ENCODE measurements at places on chromosomes 13 and 19. TPM values are rescaled to one million over a fixed set of nuclear protein-coding genes. Genes with fewer than 3 reads are reported as not detected.

DNA sequence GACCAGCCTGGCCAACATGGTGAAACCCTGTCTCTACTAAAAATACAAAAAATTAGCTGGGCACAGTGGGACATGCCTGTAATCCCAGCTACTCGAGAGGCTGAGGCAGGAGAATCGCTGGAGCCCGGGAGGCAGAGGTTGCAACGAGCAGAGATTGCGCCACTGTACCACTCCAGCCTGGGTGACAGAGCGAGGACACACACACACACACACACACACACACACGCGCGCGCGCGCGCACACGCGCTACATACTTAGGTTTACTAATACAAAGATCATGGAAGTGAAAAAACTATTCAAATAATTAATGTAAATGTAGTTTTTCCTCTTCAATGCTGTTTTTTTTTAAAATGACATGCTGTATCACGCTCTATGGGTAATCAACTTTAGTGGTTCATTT is 58.5 kb upstream of the ZDHHC20 start:
- no peak for DNase-seq
- H3K36me3 ChIP-seq, result peaks cover 1% of the 10 kb centered on the region
- H3K27ac ChIP-seq, result no peak overlapping the region
- no peaks in the 10 kb centered on the region for H3K4me1 ChIP-seq

- no peak for DNase-seq
- H3K27ac ChIP-seq, result no peak overlapping the region
- H3K4me1 ChIP-seq, result no peaks in the 10 kb centered on the region
- H3K36me3 ChIP-seq, result no peaks in the 10 kb centered on the region
- no peak overlapping the region for H3K4me3 ChIP-seq
Observed at GRCh38 chr19:51820011-51820410, 25.1 kb downstream of the FPR3 start.

DNA sequence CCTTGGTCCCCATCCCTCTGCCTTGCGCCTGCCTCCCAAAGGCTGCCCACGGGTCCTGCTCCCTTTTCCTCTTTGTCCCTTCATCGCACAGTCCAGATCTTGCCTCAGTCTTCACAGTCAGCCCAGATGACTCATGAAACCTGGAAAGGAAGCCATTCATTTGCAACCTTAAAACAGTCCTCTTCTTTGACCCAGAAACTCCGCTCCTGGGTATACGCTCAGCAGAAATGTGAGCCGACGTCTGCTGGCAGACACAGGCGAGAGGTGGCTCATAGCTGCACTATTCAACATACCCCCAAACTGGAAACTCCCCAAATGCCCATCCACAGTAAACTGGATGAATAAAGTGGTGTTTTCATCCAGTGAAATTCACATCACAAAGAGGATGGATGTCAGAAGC is 13.6 kb upstream of the PEPD start:
- no peak overlapping the region for H3K4me3 ChIP-seq
- no peaks in the 10 kb centered on the region for H3K27me3 ChIP-seq
- no peak for DNase-seq
- H3K4me1 ChIP-seq, result no peaks in the 10 kb centered on the region
- H3K36me3 ChIP-seq, result no peaks in the 10 kb centered on the region

DNA sequence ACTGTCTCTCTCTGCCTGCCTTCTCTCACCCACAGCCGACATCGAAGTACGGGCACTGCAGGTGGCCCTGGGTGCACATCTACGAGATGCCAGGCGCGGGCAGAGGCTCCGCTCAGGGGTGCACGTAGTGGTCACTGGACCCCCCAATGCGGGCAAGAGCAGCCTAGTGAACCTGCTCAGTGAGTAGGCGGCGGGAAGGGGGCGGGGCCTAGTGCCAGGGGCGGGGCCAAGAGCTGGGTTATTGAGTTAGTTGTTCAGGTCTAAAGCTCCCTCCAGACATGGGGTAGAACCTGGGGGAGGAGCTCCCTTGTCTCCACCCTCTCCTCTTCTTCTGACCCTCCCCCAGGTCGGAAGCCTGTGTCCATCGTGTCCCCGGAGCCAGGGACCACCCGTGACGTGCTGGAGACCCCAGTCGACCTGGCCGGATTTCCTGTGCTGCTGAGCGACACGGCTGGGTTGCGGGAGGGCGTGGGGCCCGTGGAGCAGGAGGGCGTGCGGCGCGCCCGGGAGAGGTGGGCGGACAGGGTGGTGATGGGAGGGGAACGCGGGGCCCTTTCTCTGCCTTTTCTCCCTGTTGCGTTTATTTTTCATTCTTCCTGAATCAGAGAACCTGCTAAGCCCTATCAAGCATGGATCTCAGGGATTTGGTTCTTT is 1.9 kb downstream of the GTPBP3 start:
- H3K27me3 ChIP-seq, result no peaks in the 10 kb centered on the region
- no peak overlapping the region for H3K4me3 ChIP-seq
- no peak overlapping the region for H3K27ac ChIP-seq
- H3K36me3 ChIP-seq, result no peaks in the 10 kb centered on the region
- peaks cover 27% of the 10 kb centered on the region for H3K4me1 ChIP-seq

GRCh38 chr19:11578258-11579142 is 1.1 kb upstream of the ACP5 start:
- peaks cover 31% of the 10 kb centered on the region for H3K4me1 ChIP-seq
- H3K27me3 ChIP-seq, result no peaks in the 10 kb centered on the region
- H3K4me3 ChIP-seq, result no peak overlapping the region
- H3K36me3 ChIP-seq, result no peaks in the 10 kb centered on the region

DNA sequence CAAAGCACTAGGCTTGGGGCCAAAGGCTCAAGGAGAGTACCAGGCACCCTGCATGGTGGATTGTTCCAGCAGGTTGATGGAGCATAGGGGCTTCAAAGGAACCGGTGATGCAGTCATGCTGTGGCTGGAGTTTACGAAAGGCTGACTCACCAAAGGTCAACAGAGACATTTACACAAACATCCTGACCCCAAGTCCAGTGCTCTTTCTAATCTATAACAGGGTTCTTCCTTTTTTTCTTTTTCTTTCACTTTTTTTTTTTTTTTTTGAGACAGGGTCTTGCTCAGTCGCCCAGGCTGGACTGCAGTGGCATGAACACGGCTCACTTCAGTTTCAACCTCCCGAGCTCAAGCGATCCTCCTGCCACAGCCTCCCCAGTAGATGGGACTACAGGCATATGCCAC is 35.6 kb upstream of the TPTE2 start:
- DNase-seq, result no peak
- H3K27me3 ChIP-seq, result no peaks in the 10 kb centered on the region
- no peak overlapping the region for H3K4me3 ChIP-seq

GRCh38 chr13:27922883-27923612 is 3.2 kb downstream of the PDX1 start:
- peaks cover 30% of the 10 kb centered on the region for H3K4me1 ChIP-seq
- H3K27me3 ChIP-seq, result no peaks in the 10 kb centered on the region
- H3K36me3 ChIP-seq, result no peaks in the 10 kb centered on the region
- H3K4me3 ChIP-seq, result no peak overlapping the region
- peak; percentile 22 for DNase-seq
- H3K27ac ChIP-seq, result peak overlapping the region; percentile 90

GRCh38 chr19:13926715-13927114 is 11.5 kb downstream of the PODNL1 start:
- H3K27me3 ChIP-seq, result no peaks in the 10 kb centered on the region
- no peak overlapping the region for H3K27ac ChIP-seq
- H3K4me3 ChIP-seq, result no peak overlapping the region
- no peak for DNase-seq
- peaks cover 4% of the 10 kb centered on the region for H3K36me3 ChIP-seq
- H3K4me1 ChIP-seq, result no peaks in the 10 kb centered on the region

- H3K36me3 ChIP-seq, result no peaks in the 10 kb centered on the region
- no peak overlapping the region for H3K27ac ChIP-seq
- no peaks in the 10 kb centered on the region for H3K4me1 ChIP-seq
Observed at GRCh38 chr13:108943842-108944241, 314.4 kb downstream of the MYO16 start.

DNA sequence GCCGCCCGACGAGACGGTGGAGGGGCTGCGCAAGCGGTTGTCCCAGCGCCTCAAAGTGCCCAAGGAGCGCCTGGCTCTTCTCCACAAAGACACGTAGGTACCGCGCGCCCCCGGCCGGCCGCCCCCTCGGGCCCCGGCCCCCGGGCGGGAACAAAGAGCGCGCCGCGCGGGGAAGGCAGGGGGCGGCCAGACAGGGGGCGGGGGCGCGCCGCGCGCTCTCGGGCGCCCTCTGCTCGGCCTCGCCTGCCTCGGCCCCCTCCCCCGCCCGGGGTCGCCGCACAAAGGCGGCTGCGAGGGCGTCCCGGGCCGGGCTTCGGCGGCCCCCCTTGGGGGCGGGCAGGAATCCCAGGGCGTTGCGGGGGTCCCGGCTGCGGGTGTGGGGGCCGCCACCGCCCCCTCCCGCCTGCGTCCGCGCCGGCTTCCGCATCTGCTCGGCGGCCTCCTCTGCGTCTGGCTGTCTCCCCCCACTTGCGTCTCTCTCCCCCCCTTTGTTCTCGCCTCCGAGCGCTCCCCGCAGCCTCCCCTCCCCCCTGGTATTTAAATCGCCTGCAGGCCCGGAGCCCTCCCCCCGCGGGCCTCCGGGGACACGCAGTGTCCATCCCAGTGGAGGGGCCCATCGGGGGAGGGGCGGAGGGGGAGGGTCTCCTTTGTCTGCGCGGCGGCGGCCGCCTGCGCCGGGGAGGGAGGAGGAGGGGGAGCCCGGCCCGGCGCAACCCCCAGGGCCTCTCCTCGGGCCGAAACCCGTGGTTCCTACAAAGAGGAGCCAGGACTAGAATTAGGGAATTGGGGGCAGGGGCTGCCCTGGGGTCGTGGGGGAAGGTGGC is 2.3 kb downstream of the MIDN start:
- H3K36me3 ChIP-seq, result peaks cover 13% of the 10 kb centered on the region
- peak overlapping the region; percentile 99 for H3K27ac ChIP-seq
- no peaks in the 10 kb centered on the region for H3K27me3 ChIP-seq
- peaks cover 70% of the 10 kb centered on the region for H3K4me1 ChIP-seq

TNNT1 gene
- not detected for total RNA-seq

C19orf67 gene
- not detected for total RNA-seq

LILRB5 gene
- total RNA-seq, result 3.1 TPM

All from body of pancreas (tissue), 4 donors.